Stimulated activated CD8-positive, alpha-beta memory T cell treated with anti-CD3 and anti-CD28 coated beads, Interleukin-12 subunit alpha, Interleukin-12 subunit beta, amount 100 ng/mL, for 1 hour (primary cell): ENCODE measurements at places on chromosomes 1 and 21.

DNA sequence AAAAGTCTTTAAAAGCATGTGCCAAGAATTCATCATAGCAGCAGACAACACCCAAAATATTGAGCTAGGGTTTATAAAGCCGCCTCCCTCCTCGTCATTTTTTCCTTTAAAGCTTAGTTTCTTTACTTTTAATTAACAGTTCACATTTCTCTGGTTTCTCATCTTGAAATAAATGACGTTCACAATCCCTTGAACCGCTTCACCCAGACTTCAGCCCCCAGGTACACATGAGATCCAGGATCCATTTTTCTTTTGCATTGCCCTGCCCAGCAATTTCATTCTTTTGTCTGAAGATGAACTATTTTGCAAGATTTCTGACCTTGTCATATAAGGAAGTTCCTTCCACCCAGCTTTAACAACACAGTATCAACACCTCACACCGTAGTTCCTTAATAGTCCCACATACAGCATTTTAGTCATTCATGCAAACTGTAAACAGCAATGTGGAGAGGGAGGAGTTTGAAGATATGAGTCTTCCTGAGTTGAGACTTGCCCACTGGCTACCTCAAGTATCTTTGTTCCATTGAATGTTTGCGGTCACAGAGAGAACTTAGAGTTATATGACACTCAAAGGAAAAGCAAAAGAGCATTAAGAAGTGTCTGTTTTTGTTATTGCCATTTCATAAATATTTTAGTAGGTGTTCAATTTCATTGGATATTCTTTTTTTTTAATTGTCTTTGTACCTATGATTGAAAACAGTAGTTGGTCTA lies 35.3 kb upstream of the CACYBP start:
- no peak for DNase-seq

GRCh38 chr21:44297525-44298290 lies 2.1 kb upstream of the PFKL start:
- peak; percentile 68 for DNase-seq

DNA sequence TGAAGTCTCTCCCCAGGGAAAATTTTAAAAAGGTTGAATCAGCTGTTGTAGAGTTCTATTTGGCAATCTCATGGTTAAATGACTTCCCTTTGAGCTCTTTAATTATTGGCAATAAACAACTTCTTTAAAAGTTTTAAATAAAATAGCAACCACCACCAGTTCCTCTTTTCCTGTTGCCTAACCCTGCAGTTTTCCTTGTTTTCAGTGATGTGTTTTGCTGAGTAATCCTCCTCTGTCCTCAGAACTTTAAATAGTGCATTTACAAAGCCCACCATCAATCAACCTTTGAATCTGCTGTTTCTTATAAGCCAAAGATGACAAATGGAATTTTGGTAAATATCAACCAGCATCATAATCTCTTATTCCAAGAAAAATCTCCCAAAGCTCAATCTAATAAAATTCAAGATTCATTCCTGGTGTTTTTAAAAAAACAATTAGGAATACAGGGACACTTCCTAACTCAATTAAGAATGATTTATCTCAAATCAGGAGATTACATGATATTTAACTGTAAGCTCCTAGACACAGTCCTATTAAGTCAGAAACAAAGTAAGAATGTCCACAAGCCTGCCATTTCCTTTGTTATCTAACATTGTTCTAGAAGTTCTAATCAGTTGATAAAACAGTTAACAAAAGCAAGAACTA lies 14.8 kb downstream of the AVPR1B start:
- no peak for DNase-seq

GRCh38 chr21:38800924-38801744 lies 4.6 kb upstream of the ETS2 start:
- DNase-seq, result no peak

DNA sequence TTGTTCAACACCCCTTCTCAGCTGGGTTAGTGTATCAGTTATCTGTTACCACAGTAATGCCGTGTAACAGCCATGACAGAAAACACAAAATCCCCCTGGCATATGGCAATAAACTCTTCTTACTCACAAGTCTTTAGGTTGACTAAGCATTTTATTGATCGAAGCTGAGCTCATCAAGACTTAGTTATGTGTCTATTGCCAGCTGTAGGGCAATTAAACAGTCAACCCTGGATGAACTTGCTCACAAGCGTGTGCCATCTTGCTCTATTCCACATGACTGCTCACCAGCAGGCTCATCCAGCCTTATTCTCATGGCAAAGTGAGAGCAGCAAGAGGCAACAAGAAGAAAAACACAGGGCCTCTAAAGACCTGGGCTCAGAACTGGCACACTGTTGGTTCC lies 333.8 kb upstream of the PTBP2 start:
- DNase-seq, result no peak

DNA sequence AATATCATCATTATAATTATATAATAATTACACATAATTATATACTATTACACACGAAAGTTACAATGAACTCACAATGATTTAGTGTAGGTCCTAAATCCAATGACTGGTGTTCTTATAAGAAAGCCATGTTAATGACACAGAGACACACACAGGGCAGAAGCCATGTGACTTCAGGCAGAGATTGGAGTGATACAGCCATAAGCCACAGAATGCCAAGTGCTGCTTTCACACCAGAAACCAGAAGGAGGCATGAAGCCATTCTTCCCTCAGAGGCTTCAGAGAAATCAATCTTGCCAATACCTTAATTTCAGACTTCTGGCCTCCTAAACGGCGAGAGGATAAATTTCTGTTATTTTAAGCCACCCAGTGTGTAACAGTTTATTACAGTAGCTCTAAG lies 147.4 kb upstream of the KRTAP19-8 start:
- DNase-seq, result no peak

- no peak for DNase-seq
These were observed 15.6 kb downstream of the B3GALT5 start for GRCh38 chr21:39628385-39628784.

- DNase-seq, result no peak
These were observed 117.7 kb downstream of the PDE4B start for GRCh38 chr1:65910432-65910831.

GRCh38 chr1:34906756-34907155 lies 22.7 kb downstream of the DLGAP3 start:
- DNase-seq, result no peak

DNA sequence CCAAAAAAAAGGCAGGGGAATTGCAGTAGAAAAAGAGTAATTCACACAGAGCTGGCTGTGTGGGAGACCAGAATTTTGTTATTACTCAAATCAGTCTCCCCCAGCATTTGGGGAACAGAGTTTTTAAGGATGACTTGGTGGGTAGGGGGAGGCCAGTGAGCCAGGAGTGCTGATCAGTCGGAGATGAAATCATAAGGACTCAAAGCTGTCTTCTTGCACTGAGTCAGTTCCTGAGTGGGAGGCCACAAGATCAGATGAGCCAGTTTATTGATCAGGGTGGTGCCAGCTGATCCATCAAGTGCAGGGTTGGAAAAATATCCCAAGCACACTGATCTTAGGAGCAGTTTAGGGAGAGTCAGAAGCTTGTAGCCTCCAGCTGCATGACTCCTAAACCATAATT lies 23.7 kb upstream of the EDARADD start:
- no peak for DNase-seq

- DNase-seq, result no peak
These were observed 12.7 kb upstream of the RNF187 start for GRCh38 chr1:228474507-228474906.

DNA sequence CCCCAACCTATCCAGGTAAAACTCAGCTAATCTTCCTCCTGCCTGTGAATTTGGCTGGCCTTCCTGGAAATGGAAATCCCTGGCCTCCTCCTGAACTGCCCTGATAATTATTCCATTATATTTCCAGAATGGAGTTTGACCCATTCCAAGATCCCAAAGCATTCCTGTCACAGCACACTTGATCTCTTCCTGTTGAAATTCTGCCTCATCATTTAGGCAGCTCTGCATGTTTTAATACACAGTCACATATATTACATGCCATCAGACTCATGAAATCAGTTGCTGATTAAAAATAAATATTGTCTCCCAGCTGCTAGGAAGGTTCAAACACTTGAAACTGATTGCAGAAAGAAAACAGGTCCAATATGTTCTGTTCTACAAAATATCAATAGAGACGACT lies 148.2 kb upstream of the PALMD start:
- DNase-seq, result no peak

DNA sequence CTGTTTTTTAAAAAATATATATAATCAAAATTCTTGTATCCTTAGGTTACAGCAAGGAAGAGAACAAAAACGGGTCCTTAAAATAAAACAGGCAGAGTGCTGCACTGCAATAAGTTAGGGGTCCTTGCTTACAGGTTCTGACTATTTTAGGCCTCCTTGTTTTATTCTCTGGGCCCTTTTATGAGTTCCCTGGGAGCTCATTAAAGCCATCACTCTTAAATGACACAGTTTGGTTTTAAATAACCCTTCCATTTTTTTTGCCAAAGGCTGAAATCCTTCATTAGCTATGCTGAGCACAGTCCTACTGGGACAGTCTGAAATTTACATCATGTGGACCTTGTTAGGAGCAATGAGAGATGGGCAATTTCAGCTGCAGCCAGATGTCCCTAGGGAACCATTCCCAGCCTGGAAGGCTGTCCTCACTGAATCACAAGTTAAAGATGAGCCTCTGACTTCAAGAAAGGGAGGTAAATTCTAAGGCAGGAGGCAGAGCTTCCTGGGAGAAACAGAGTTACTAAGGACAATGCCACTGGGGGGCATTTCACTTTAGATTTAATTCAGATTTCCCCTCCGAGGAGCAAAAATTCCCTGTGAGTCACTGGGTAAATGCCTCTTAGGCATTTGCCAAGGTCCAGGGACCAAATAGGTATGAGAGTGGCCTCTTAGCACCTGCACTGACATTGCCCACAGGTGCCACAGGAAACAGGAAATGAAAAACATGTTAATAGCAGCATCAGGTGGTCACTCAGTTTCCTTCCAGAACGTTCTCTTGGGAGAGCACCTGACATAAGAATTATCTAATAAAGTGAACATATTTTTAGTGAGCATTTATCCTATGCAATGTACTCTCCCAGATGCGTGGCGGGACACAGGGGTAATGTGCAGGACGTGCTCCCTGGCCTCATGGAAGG lies 3.8 kb upstream of the MUL1 start:
- DNase-seq, result no peak

GRCh38 chr1:200374569-200375295 lies 35.1 kb downstream of the ZNF281 start:
- no peak for DNase-seq

GRCh38 chr1:232459087-232459486 lies 170.8 kb downstream of the SIPA1L2 start:
- no peak for DNase-seq

GRCh38 chr1:25120281-25120680 lies 112.0 kb downstream of the SYF2 start:
- DNase-seq, result no peak

DNA sequence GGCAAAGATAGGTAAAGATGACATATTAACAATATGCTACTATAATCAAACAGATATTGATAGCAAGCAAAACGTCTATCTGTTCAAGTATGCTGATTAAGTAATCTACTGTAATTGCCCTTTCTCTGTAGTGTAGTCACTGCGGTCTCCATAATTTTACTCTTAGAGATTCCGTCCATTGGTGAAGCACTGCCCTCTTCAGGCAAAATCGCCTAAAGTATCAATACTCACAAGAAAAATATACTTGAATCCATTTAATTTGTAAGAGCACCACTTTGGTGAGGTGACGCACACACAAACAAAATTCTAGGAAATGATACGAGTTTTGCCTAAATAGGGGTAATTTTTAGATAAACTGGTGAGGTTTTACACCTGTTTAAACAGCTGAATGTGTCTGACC lies 434.6 kb upstream of the CHRM3 start:
- DNase-seq, result no peak

- no peak for DNase-seq
These were observed 191.2 kb upstream of the SGIP1 start for GRCh38 chr1:66342707-66343106.

DNA sequence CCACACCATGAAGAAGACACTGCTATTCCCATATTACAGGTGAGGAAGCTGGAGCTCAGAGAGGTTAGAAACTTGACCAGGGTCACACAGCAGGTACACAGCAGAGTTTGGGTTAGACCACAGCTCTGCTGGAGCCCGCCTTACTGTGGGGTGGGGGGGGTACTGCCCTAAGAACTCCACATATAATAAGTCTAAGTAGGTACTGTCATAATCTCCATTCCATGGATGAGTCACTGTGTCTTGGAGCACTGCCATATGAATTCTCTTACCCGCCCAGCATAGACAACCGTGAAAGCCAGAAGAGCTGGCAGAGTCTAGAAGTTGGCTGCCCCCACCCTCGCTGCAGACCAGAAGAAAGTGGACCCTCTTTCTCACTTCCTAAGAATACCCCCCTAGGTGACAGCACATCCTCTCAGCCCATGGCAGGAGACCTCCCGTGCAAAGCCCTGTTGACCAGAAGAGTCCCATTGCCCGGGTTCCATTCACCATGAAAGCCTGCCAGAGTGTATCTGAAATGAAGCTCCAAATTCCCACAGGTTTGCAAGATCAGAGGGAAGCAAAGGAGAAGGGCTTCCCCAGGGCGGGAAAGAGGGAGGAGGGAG lies 5.2 kb upstream of the PLA2G2D start:
- DNase-seq, result no peak

DNA sequence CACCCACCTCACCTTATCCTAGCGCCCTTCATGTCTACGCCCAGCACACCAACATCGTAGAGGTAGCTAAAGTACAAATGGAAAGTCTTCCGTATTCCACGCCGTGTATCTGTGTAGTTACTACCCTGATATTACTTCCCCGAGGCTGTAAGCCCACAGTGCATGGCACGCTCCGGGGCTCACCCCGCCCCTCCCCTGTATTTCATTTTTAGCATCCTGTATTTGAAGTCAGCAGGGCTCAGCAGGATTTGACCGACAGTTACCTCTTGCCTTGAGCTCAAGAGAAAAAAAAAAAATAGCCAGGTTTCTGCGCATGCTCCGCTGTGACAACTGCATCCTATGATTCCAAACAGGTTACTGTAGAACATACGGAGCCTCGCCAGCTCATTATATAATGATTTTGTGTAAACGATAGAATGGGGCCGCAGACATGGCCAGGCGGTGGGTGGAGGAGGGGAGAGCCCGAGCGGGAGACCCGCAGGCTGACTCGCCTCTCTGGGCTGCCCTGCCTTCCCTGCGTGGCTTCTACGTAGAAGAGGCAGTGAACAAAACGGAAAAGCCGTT lies 1.3 kb downstream of the ABCG1 start:
- peak; percentile 24 for DNase-seq

DNA sequence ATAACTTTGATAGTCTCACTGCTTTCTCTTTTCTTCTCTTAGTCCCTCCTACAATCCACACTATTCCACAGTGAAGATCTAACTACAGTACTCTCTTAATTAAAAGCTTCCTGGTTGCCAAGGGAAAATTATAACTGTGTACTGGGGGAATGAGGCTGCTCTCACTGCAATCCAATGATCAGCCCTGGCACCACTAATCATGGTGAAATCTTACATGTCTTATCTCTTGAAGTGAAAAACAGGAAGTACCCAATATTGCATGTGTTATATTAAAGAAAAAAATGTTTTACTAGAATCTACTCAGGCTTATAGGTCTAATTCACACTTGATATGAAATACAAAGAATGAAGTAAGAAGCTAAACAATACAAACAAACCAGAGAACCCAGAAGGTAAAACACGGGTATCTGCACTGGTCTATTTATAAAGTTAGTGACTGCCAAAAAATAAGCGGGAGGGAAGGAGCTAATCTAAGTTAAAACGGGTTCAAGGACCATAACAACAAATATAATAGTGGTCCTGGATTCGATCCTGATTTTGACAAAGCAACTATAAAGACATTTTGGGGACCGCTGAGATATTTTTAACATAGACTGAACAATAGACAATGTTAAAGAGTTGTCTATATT lies 57.5 kb downstream of the RGS2 start:
- DNase-seq, result no peak
